ENCODE measurements at places on chromosomes 5 and 9. TPM values are rescaled to one million over a fixed set of nuclear protein-coding genes. Genes with fewer than 3 reads are reported as not detected.
A peak's percentile ranks its signal among the peaks of the same experiment; 100 is the strongest.

DNA sequence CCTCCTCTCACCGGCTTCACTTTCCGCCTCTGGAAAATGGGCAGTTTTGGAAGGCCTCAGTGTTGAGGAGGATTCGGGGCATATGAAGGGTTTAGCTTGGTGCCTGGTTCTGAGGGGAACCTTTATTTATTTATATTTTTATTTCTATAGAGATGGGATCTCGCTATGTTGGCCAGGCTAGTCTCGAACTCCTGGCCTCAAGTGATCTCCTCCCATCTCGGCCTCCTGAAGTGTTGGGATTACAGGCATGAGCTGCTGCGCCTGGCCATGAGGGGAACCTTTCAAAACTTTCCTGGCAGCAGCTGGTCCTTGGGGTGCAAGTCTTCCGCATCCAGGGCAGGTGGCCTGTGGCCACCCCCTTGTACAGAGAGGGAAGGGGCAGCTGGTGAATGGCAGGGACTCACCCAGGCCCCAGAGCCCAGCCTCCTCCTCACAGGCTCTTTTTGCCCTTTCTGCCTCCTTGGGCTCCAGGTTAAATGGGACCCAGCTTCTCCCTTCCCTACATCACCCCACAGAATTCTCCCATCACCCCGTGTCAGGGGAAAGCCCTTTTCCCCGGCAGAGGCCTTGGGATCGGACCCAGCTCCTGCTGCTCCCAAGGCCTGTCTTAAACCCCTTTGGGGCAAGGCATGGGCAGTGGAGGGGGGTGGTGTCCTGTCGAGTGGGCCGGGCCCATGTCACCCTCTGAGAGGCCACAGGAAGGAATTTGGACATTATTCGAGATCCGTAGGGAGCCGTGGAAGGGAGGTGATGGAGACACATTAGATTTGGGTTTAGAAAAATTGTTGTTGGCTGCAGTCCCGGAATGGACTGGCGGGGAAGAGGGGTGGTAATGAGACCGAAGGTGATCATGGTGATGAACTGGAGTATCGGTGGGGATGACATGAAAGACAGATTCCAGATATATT lies 5.9 kb downstream of the NCS1 start:
- DNase-seq = peak; percentile 55

GRCh38 chr9:99015448-99015847 lies 71.7 kb downstream of the COL15A1 start:
- no peak for DNase-seq

The FOXD4L4 gene
- total RNA-seq = 0.07 TPM

GRCh38 chr5:76083555-76084495 lies 642 bp downstream of the SV2C start:
- DNase-seq = no peak

The TMEM174 gene
- not detected for total RNA-seq

GRCh38 chr9:72622186-72622585 lies 100.8 kb downstream of the TMC1 start:
- no peak for DNase-seq

- DNase-seq = no peak
Observed at GRCh38 chr5:64018966-64019365, 56.7 kb upstream of the HTR1A start.

The FAM13B gene
- 9.0 TPM for total RNA-seq

DNA sequence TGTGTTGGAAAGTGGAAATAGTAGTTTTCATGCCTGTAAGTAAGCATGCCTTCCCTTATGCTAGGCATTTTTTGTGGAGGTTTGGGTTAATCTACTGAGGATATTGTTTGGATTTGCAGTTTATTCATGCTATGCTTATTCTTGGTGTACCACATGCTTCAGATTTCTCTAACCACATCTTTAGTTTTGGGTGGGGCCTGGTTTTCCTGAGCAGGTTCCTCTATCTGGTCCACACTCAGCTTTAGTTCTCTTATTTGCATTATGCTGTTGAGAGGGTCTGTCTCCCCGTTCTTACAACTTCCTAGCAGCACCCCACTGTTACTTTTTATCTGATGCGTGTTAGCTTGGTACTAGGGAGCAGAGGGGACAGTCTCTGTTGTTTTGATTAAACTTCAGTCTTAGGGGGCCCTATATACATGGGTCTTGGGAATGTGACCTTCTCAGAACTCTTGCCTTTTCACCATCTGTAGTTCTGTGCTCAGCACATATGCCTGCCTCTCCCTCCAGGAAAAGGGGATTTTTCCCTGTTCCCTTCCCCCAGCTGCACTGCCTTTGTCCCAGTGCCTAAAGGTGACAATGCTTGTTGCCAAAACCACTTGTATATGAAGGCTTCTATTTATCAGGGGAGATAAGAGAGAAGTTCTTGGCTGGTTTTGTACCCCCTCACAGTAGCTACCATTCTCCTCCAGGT lies 10.0 kb upstream of the CAMK4 start:
- no peak for DNase-seq

GRCh38 chr5:54013556-54014194 lies 296.7 kb downstream of the ARL15 start:
- peak; percentile 70 for DNase-seq

The NTNG2 gene
- total RNA-seq = 0.49 TPM

- no peak for DNase-seq
Observed at GRCh38 chr9:36764364-36765076, 191.8 kb downstream of the MELK start.

GRCh38 chr9:92746567-92747458 lies 17.8 kb downstream of the BICD2 start:
- peak; percentile 65 for DNase-seq
